Activated CD4-positive, alpha-beta T cell treated with anti-CD3 and anti-CD28 coated beads, Interleukin-2, amount 10 ng/mL, durations not matched to agents 7 days and 5 days (primary cell): ENCODE measurements at places on chromosomes 12 and 14. TPM values are rescaled to one million over a fixed set of nuclear protein-coding genes. Genes with fewer than 3 reads are reported as not detected.

- no peaks in the 10 kb centered on the region for H3K27me3 ChIP-seq
- no peak overlapping the region for H3K27ac ChIP-seq
- no peak for DNase-seq
- no peak overlapping the region for H3K4me3 ChIP-seq
- no peaks in the 10 kb centered on the region for H3K36me3 ChIP-seq
- no peaks in the 10 kb centered on the region for H3K4me1 ChIP-seq
Measured at GRCh38 chr12:32836710-32837109, 59.9 kb downstream of the PKP2 start.

DNA sequence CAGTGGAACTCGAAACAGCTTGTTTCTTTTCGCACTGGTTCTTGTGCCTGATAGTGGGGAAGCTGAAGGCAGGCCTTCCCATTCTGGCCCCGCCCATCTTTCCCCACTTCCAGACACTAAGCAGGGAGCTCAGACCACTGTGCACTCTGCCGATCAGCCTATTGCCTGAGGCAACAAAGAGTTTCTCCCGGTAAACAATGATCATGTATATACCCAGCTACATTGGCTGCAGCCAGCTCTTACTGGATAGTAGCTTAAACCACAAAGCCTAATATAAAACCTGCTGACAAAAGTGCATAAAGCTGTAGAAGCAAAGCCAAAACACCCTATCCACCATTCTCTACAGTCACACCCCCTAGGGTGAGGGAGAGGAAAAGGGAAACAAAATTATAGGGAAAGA lies 24.7 kb upstream of the GLIPR1 start:
- peaks cover 43% of the 10 kb centered on the region for H3K4me1 ChIP-seq
- peaks cover 6% of the 10 kb centered on the region for H3K27me3 ChIP-seq
- no peak overlapping the region for H3K27ac ChIP-seq
- DNase-seq: no peak
- peaks cover 16% of the 10 kb centered on the region for H3K36me3 ChIP-seq

DNA sequence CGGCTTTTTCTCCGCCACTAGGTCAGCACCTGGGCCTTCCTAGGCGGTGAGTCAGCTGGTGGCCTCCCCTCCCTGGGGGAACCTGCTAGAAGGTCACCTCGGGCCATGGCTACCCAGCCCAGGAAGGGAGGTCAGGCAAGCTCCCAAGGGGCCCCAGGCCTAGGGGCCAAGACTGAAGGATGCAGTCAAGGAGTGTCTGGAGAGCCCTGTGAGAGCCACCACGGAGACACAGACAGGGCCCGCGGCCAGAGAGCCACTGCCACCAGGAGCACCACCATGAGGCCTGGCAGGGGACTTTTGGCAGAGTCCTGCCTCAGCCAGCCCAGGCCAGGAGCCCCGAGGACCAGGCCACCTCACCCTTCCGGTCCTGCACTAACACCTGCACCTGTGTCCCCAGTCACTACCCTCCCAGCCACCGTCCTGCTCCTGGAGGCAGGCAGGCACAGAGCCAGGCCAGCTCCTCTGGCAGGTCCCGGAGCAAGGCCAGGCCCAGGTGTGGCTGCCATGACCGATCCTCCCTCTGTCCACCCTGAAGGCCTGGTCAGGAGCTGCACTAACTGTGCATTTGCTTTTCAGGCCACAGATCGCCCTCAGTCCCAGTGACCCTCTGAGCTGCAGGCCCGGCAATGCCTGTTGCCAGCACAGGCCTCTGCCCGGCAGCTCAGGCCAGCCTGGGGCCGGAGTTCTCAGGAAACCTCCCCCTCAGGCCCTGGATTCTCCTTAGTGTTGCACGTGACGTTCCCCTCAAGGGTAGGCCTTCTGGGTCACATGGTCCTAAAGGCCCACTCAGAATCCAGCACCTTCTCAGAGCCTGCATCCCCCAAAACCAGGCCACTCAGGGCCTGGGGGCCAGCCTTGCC lies 6.9 kb downstream of the PHETA1 start:
- H3K27ac ChIP-seq: no peak overlapping the region
- DNase-seq: no peak
- no peak overlapping the region for H3K4me3 ChIP-seq
- peaks cover 15% of the 10 kb centered on the region for H3K27me3 ChIP-seq
- no peaks in the 10 kb centered on the region for H3K36me3 ChIP-seq

DNA sequence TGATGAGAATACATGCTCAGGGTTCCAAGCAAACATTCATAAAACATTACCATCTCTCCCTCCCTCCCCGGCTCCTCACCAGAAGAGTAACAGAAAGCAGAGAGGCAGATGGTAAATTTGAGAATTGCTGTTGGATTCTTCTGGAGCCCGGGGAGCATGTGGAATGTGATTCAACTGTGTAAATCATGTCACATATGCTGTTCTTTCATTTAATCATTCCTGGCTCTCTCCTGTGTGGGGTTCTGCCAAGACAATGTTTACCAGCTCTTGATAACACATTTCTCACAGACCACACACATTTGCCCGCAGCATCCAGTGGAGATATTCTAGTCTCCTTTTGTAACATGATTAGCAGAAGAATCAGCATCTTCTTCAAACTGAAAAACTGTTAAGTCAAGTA lies 23.4 kb upstream of the NR2C1 start:
- no peak for DNase-seq
- H3K27me3 ChIP-seq: peaks cover 5% of the 10 kb centered on the region
- no peaks in the 10 kb centered on the region for H3K4me1 ChIP-seq
- no peak overlapping the region for H3K4me3 ChIP-seq
- no peak overlapping the region for H3K27ac ChIP-seq

DNA sequence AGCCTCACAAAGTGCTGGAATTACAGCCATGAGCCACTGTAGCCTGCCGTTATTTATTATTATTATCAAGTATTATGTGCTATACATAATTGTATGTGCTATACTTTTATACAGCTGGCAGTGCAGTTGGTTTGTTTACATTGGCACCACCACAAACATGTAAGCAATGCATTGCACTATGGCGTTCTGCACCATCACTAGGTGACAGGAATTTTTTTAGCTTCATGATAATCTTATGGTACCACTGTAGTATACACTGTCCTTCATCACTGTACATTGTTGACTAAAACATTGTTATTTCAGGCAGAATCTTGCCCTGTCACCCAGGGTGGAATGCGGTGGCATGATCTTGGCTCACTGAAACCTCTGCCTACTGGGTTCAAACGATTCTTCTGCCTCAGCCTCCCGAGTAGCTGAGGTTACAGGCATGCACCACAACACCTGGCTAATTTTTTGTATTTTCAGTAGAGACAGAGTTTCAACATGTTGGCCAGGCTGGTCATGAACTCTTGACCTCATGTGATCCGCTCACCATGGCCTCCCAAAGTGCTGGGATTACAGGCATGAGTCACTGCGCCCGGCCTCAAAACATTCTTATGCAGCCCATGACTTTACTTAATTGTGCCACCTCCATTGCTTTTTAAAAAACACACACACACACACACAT lies 17.1 kb downstream of the MRPL42 start:
- H3K4me3 ChIP-seq: no peak overlapping the region
- peaks cover 26% of the 10 kb centered on the region for H3K36me3 ChIP-seq
- no peak for DNase-seq
- no peaks in the 10 kb centered on the region for H3K27me3 ChIP-seq
- H3K4me1 ChIP-seq: no peaks in the 10 kb centered on the region

SDR9C7 gene
- not detected for total RNA-seq

DNA sequence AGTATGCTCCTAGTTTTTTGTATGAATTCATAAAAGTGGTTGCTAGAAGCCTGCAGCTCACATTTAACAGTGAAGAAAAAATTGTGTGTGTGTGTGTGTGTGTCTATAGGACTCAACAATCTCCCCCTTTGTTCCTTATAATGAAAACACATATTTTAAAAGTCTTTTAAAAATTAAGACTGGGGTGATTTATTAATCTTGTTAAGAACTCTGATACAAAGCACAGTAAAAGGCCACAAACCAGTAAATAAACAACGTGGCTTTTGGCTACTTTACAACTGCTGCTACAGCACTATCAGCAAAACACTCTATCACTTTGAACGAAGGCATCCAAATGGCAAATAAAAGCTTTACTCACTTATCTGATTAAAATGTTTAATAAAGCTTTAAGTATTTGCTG lies 594 bp upstream of the VCPKMT start:
- H3K27me3 ChIP-seq: no peaks in the 10 kb centered on the region
- H3K27ac ChIP-seq: peak overlapping the region; percentile 98
- H3K4me3 ChIP-seq: peak overlapping the region; percentile 95
- H3K36me3 ChIP-seq: peaks cover 29% of the 10 kb centered on the region

DNA sequence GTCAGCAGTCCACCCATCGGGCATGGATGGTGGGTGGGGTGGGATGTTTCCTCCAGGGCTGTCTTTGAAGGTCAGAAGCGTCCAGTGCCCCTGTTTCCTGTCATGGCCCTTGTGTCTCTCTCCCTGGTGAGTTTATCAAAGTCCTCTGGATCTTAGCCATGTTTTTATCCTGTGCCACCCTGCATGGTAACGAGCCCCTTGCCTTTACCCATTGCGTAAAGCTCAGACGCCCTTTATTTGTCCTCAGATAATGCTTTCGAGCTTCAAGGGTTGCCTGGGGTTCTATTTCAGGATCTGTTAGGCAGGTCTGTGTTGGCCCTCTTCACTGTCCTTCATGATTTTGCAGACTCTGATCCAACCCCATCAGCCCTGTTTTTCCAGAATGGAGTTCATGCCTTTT lies 172.9 kb downstream of the TSPAN9 start:
- DNase-seq: no peak
- H3K4me1 ChIP-seq: peaks cover 7% of the 10 kb centered on the region
- no peak overlapping the region for H3K27ac ChIP-seq
- peaks cover 1% of the 10 kb centered on the region for H3K27me3 ChIP-seq

CTSG gene
- total RNA-seq: not detected

CLEC4D gene
- total RNA-seq: not detected

RNASE7 gene
- not detected for total RNA-seq

PPFIA2 gene
- total RNA-seq: not detected

- peaks cover 21% of the 10 kb centered on the region for H3K36me3 ChIP-seq
- no peaks in the 10 kb centered on the region for H3K27me3 ChIP-seq
- no peak overlapping the region for H3K4me3 ChIP-seq
- no peak overlapping the region for H3K27ac ChIP-seq
- H3K4me1 ChIP-seq: peaks cover 9% of the 10 kb centered on the region
Measured at GRCh38 chr12:110156766-110157165, 32.6 kb downstream of the IFT81 start.
